ENCODE measurements at places on chromosomes 5 and 9. TPM values are rescaled to one million over a fixed set of nuclear protein-coding genes. Genes with fewer than 3 reads are reported as not detected.

Gene C5orf58
- not detected for total RNA-seq

Gene ANKRD31
- total RNA-seq, result 2.8 TPM

Gene TTC23L
- not detected for total RNA-seq

Gene PFN3
- total RNA-seq, result not detected

Gene ACOT12
- not detected for total RNA-seq

Gene C5orf34
- 6.8 TPM for total RNA-seq

Gene GRM6
- not detected for total RNA-seq

Gene UBE2QL1
- not detected for total RNA-seq

Gene SPINK13
- not detected for total RNA-seq

Gene RANBP6
- 4.4 TPM for total RNA-seq

Gene SHC3
- not detected for total RNA-seq

Gene ECSCR
- 6.3 TPM for total RNA-seq

Gene DEPDC1B
- 223 TPM for total RNA-seq

Gene CDX1
- total RNA-seq, result not detected

Gene LHFPL2
- total RNA-seq, result 2.6 TPM

Gene TLX3
- not detected for total RNA-seq
